ENCODE measurements at places on chromosomes 2 and 18.

GRCh38 chr18:8176554-8176953 is 432.7 kb upstream of the RAB12 start:
- DNase-seq: no peak

DNA sequence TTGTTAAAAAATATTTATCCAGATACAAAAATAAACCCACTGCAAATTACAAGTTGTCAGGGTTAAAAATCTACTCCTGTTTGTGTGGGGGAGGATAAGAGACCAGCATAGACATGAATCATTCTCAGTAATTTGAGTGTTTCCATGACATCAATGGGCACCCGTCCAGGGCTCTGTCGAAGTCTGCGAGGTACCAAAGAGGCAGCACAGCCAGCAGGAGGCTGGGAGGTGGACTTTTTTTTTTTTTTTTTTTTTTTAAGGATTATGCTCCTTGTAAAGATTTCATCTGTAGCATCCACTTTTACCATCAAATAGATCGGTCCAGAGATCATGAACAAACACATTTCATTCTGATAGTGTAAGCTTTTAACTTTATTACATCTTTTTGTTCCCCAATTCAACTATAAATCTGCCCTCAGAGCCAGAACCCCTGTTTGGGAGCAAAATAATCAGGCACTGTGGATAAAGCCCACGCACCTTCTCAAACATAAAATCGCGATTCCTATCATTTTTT is 182.0 kb downstream of the TCF4 start:
- no peak for DNase-seq

DNA sequence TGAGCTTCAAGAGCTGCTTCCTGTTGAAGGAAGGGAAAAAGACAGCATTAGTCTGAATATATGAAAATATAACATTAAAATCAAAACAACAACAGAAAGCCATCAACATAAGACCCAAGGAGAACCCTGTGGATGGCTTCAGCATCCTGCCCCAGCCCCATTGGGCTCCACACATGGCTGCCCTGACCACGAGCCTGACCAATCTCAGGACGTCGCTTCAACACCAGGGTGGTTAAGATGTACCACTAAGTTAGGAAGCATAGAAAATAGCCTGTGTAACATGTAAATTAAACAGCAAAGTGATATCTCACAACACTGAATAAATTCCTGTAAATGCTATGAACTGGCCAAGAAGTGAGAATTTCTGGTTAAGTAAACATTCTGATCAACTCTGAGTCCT is 77.2 kb upstream of the CD226 start:
- no peak for DNase-seq

GRCh38 chr2:165054652-165055051 is 99.3 kb upstream of the SLC38A11 start:
- no peak for DNase-seq

DNA sequence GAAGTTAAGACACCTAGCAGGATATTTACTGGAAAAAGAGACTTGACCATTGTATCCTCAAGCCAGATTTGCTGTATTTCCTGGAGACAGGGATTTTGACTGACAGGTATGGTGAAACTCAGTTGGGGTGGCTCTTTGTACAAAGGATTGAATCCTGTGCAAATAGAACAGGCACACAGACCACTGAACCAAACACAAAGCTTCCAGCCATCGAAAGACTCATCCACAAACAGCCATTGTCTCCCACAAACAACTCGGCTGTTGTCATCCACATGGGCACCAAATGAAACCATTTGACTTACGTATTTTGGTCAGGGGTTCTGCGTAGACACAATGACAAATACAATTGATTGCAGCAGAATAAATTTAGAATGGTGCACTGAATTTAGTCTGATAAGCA is 15.9 kb downstream of the RNF152 start:
- DNase-seq: no peak

- no peak for DNase-seq
Measured at GRCh38 chr2:39724828-39725144, 54.3 kb downstream of the THUMPD2 start.

DNA sequence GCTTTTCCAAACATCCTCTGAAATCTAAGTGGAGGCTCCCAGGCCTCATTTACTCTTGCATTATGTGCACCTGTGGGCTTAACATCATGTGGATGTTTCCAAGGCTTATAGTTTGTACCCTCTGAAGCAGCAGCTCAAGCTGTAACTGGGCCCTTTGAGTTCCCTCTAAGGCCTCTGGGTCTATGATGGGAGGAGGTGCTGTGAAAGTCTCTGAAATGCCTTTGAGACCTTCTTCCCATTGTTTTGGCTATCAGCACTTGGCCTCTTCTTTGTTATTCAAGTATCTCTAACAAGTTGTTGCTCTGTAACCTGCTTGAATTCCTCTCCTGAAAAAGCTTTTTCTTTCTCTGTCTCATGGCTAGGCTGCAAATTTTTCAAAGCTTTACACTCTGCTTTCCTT is 58.1 kb upstream of the MYT1L start:
- no peak for DNase-seq

- no peak for DNase-seq
Measured at GRCh38 chr2:7356909-7357584, 439.8 kb downstream of the RNF144A start.

DNA sequence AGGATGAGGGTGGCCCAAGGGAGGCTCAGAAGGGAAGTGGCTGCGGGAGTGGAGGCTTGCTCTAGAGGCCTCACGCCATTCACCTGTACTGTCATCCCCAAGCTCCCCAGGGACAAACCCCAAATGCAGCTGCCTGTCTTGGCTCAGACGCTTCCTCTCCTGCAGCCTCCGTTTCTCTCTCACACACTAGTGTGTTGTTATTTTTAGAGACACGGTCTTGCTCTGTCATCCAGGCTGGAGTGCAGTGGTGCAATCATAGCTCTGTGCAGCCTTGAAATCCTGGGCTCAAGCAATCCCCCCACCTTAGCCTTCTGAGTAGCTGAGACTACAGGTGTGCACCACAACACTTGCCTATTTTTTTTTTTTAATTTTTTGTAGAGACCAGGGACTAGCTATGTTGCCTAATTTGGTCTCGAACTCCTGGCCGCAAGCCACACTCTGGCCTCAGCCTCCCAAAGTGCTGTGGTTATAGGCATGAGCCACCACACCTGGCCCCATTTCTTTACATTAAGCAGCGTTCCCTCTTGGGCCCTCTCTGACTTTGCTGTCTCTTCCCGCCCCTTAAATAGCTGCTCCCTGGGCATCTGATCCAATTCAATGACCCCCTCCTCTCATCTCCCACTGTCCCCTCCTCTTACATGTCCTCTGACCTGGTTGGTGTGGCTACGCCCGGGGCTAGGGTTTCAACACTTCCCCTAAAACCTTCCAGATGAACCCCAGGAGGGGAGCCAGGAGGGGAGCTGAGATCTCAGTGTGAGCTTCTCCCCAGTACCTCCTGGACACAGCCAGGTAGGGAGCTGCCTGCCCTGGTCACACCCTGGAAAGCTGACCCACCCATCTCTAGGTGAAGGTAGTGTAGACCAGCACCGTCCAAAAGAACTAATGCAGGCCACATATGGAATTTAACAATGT is 24.0 kb upstream of the LOXHD1 start:
- no peak for DNase-seq

Data from suppressor macrophage treated with lipopolysaccharide for 1 hour (primary cell).